Mesendoderm (in vitro differentiated cells): ENCODE measurements at places on chromosomes 7 and 10.

GRCh38 chr7:50982626-50983025 lies 199.9 kb upstream of the GRB10 start:
- peak; percentile 70 for DNase-seq

GRCh38 chr10:92816091-92816531 lies 32.2 kb upstream of the EXOC6 start:
- no peak for DNase-seq

- DNase-seq, result peak; percentile 56
Measured at GRCh38 chr7:105210721-105211205, 178.0 kb downstream of the SRPK2 start.

DNA sequence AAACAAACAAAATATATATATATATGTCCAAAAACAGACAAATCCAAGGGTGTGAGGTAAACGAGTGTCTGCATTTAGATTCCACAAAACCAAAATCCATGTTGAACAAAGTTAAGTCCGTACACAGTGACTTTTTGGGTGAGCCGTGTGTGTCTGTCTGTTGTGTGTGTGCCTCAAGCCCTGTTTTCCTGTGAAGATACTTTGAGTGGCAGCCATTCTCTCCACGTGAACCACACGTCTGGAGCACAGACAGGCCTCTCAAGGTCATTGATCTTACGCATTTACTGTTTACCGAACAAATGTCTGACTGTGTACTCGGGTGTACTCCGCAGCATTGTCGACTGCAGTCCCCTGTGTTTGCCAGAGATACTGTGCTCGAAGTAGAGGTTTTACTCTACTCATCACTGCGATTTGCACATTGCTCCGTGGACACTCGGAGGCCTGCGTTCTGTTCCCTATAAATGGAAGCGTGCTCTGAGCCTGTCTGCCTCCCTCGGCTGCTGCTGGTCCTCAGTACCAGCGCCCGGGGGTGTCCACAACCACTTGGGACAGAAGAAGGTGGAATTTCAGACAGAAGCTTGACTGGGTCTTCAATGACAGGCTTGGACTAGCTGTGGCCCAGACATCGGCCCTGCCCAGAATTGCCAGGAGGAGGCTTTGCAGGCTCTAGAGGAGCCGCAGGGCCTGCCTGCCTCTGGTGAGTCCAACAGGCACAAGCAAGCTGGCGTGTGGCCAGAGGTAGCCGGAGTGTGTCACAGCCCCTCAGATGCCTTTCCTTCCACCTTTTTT lies 22.1 kb downstream of the CYP17A1 start:
- no peak for DNase-seq

DNA sequence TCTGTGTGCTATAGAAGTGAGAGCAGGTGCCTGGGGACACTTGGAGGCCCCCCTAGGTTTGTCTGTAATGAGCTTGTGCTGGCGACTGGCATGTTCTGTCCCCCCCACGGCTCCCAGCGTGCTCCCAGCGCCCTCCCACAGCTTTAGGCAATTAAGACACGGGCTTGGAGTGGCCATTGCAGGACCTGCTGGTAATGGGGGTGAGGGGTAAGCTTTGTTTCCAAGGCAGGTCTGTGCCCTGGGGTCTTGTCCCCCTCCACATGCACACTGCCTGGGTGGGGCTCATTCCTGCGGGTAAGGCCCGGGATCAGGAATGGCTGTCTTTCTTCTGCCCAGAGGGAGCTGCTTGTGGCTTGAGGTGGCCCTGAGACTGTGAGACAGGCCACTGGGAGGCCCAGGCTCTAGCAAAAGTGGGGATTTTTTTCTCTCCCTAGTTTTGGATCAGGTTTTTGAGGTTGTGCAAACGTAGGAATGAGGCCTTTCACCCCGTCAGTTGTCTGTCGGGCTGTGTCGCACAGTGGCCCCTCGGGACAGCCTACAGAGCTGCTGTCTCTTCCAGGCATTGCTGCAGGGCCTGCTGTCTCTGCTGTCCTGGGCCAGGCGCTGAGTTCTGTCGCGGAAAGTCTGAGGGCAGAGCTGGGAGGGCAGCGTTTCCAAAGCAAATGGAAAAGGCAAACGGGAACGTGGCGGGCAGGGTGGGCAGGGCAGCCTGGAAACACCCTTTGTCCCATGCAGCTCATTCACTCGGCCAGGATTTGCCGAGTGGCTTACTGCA lies 107.4 kb downstream of the LHPP start:
- DNase-seq, result no peak

GRCh38 chr10:133438711-133439273 lies 14.4 kb upstream of the SPRN start:
- DNase-seq, result peak; percentile 8

- no peak for DNase-seq
Measured at GRCh38 chr7:2644562-2645273, 12.9 kb downstream of the TTYH3 start.

GRCh38 chr7:79475455-79475854 lies 22.0 kb upstream of the MAGI2 start:
- DNase-seq, result no peak

GRCh38 chr7:36967387-36967786 lies 243.1 kb upstream of the AOAH start:
- peak; percentile 90 for DNase-seq

DNA sequence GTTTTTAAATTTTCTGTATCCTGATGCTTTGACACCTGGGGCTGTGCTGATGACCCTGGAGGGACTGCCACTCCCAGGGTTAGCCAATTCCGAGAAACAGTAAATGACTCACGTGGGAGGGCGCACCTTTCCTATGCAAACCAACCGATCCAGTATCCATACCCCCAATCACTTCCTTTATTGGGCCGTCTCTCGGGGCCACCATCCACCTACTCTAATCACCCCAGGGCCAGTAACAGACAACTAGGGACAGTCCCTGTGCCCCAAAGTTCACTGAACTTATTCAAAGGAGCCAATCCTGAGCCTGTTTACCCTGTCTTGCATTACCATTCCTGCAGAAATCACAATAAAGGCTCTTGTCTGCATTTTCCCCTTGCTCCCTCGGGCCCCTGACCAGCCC lies 6.6 kb upstream of the LGI1 start:
- DNase-seq, result peak; percentile 22

DNA sequence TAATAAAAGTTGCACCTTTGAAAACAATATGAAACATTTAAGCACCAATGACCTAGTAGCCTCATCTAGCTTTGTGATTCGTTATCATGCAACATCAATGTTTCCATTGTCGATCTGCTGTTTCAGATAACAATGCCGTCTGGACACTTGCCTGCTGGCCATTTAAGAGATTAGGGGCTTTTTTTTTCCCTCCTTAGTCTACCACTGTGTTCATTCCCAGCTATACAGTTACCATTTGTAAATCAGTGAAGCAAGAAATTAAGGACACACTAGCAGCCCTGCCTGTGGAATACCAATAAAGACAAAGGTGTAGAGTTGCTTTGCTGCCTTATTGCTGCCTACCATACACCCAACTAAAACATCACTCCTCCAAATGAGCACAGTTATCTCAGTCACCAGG lies 37.6 kb upstream of the MYO3A start:
- peak; percentile 84 for DNase-seq

DNA sequence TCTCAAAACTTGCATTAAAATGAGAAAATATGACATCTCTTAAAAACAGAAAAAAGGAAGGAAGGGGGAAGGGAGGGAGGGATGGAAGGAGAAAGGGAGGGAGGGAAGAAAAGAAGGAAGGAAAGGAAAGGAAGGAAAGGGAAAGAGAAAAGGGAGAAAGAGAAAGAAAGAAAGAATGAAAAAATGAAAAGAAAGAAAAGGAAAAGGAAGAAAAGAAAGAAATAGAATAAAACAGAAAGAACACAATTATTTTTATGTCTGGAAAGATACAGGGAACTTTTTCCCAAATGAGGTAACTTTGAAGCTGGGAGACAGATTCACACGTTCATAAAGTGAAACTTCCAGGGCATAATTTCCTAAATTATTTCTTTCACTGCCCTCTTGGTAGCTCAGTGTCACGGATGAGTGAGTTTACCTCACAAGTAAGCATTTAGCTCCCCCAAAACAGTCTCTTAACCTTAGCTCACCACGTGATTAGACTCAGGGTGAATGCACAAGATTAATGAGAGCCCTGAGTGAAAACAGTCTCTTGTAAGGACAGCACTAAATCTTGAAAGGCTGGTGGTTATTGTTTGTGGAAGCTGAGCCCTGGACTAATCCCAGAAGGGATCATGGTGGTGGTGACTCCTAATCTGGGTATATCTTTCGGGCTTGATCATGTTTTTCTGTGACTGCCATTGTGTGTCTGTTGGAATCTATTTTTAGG lies 74.1 kb upstream of the HDAC9 start:
- DNase-seq, result no peak

DNA sequence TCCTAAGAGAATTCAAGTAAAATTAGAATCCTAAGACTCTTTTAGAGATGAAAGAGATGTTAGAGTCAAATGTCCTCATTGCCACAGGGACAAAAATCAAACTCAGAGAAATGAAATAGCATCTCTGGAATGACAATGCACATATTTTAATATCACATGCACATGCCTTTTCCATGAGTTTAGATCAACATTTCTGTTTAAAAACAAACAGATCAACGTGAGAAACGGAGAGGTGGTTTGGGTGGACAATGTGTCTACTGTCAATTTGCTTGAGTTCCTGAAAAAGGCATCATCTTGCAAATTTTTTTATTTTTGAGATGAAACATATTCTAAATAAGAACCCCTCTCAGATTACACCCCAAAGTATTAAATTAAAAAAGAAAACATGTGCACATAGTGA lies 130.0 kb downstream of the CHRM2 start:
- no peak for DNase-seq

GRCh38 chr10:74669210-74669609 lies 157.2 kb upstream of the KAT6B start:
- no peak for DNase-seq

DNA sequence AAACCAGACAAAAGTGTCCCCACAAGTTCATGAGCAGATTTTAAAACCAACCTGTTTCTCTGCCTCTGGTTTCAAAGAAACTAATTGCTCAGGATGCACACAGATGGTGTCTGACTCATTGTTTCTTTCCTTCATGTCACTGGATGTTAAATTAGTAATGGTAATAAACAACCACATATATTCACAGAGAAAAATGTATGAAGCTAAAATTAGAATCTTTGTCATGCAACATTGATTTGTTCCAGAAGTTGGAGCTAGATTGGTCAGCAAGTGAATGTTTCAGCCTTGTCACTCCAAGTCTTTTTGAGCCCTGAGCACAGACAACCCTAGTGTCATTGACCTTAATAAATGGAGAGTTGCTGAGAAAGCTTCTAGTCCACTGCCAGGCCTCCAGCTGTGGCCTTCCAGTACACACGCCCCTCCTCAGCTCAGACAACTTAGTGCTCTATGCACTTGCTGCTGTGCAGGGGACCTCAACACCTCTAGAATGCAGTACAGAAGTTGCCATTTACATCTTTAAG lies 175.9 kb downstream of the CCDC71L start:
- DNase-seq, result no peak

- DNase-seq, result peak; percentile 74
Measured at GRCh38 chr7:112398534-112398933, 51.7 kb upstream of the IFRD1 start.

DNA sequence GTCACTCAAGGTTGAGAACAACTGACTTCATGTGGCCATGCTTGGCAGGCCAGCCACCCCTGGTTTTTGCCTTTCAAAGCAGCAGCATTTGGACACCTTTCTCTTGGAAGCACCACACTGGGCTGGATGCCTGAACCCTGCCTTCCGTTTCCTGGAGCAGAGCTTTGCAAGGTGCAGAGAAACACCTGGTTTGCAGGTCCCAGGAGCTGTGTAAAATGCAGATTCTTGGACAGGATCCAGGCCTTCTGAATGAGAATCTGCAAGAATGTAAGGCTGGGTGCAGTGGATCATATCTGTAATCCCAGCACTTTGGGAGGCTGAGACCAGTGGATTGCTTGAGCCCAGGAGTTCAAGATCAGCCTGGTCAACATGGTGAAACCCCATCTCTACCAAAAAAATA lies 18.0 kb upstream of the DUSP5 start:
- no peak for DNase-seq

- DNase-seq, result no peak
Measured at GRCh38 chr7:111439977-111440376, 122.3 kb downstream of the IMMP2L start.

- DNase-seq, result no peak
Measured at GRCh38 chr10:43648095-43648397, 635 bp downstream of the ZNF32 start.

DNA sequence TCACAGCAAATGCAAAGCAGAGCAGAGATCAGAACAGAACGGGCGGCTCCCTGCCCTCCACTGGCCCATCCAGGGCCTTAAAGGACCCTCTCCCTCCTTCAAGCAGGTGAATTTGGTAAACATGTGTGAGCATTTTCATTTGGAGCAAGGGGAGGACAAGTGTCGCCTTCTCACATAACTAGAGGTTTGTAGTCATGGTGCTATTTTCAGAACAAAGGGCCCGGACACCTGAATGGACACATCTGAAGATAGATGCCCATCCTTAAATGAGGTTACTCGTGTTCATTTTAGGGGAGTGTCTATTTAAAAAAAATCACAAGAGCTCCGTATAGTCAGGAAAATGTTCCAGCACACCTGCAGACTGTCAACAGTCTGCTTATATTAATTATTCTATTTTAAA lies 153.8 kb downstream of the PRKCQ start:
- no peak for DNase-seq

- DNase-seq, result peak; percentile 90
Measured at GRCh38 chr7:92763636-92764423, 72.5 kb downstream of the CDK6 start.

DNA sequence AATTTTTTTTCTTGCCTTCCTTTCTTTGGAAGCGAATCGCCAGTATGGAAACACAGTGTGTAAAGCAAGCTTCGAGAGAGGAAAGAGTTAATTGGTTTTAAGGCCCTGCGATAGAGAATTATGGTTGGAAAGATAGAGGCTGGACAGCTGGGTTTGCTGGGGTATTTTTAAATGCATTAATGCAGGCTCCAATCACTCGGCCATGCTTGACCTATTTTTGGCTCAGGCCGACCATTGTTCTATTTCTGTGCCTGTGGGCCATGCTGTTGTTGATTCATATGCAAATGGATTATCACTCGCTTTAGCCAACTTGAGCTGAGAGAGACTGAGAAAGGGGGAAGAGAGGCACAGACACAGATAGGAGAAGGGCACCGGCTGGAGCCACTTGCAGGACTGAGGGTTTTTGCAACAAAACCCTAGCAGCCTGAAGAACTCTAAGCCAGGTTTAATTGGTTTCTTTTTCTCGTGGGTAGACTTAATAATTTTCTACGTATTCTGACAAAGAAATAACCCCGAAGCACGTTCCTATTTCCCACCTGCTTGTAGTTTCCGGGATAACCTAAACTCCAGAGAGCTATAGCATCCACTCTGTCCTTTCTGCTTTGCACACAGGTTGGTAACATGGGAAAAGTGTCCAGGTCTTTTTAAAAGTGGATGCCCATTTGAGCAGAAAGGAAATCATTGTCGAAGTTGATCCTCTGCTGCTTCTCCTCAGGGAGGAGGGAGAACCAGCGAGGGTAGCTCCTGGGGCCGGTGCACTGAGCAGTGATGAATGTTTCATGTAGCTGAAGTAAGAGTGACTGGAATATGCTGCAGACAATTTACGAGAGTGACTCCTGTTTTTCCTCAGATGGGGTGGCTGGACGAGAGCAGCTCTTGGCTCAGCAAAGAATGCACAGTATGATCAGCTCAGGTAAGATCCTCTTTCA lies at the start of gene HDAC9:
TSS of gene HDAC9 (plus strand) at position 338 of the 929 bp plus-strand sequence. CDS start at position 892, 554 bp downstream.
- DNase-seq, result peak; percentile 83

- DNase-seq, result no peak
Measured at GRCh38 chr7:22601003-22601402, 101.0 kb upstream of the STEAP1B start.
